ENCODE measurements at places on chromosomes 16 and 17. TPM values are rescaled to one million over a fixed set of nuclear protein-coding genes. Genes with fewer than 3 reads are reported as not detected.

Gene CDH13
- 20.7 TPM for polyA plus RNA-seq

GRCh38 chr16:49498264-49498663 lies 124.7 kb downstream of the C16orf78 start:
- no peak for DNase-seq

DNA sequence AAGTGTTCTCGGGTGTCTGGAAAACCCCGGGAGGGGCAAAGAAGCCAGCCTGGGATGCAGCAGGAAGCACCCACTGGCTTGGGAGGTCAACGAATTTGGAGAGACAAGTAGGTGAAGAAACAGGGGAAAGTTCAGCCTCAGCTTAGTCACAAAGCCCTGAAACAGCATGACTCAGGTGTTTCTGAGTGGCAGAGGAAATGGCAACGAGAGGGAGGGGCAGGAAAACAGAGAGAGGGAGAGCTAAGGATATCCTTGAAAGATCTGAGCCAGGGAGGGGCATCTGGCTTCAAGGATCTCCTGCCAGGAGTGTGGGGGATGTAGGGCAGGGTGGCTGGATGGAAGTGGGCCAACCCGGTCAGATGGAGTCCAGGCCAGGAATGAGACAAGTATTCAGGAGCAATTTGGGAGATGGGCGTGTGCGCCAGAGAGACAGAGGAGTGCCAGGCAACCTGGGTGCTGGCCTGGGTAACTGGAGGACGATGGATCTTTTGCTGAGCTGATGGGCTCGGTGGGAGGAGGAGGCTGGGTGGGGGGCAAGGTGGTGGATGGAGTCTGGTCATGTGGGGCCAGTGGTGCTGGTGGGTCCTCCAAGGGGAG lies 27.2 kb downstream of the ABCC3 start:
- peak; percentile 64 for DNase-seq

DNA sequence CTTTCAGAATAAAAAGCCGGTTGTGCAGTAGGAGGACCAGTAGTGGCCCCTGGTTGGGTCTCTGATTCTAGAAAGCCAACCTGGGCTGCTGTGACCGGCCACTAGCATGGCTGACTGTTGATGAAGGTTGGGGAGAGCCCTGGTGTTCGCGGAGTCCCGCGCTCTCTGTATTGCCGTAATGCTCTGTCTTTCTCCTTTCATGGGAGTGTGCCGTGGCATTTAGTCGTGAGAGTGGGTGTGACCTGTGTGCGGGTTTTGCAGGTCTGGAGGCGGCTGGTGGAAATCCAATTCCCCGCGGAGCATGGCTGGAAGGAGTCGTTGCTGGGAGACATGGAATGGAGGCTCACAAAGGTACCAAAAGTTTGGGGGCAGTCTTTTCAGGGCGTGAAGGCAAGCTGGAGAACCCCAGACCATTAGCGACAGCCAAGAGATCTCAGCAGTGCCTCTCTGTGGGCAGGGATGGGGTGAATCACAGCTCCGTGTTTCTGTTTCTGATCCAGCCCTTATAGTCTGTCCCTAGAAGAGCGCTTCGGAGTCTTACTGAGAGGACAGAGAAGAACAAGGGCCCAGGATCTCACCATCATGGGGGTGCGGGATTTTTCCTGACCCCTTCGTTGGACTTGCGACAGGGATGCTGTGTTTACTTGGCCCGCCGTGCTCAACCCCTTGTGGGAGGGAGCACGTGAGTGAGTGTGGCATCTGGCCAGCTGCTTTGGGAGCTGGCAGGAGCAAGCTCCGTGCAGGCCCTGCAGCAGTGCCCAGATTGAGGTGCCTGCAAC lies 56.5 kb downstream of the RNF213 start:
- DNase-seq = peak; percentile 39

Gene MEIOB
- polyA plus RNA-seq = not detected

Gene MARVELD3
- 0.02 TPM for polyA plus RNA-seq

DNA sequence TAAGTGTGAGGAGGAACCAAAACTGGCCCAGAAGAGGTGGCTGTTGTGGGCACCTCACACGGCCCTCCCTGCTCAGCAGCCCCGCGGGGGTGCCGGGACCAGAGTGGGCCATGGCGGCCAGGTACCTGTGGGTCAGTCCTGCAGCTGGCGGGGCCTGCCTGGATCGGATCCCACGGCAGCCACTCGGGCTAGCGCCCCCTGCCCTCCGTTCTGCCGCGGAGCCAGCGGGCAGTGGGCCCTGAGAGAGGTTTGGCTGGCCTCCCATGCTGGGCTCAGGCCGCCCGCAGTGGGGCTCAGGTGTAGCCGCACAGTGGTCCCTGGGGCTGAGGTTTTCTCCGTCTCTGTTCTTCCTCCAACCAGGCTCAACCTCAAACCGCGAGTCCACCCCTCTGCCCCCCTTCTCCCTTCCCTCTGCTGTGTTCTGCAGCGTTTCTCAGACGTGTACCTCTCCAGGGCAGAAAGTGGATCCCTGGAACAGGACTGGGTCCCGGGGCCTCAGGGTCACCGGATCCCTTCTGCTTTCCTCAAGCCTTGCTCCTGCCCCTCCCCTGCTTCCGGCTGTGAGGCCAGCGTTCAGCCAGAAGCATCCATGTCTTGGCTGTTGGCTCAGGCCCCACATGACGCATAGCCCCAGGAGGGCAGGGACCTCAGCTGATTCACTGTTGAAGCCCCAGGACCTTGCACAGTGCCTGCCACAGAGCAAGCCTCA lies 28.6 kb upstream of the ITGA3 start:
- DNase-seq = peak; percentile 86
